ENCODE measurements at places on chromosomes 16 and 17.

DNA sequence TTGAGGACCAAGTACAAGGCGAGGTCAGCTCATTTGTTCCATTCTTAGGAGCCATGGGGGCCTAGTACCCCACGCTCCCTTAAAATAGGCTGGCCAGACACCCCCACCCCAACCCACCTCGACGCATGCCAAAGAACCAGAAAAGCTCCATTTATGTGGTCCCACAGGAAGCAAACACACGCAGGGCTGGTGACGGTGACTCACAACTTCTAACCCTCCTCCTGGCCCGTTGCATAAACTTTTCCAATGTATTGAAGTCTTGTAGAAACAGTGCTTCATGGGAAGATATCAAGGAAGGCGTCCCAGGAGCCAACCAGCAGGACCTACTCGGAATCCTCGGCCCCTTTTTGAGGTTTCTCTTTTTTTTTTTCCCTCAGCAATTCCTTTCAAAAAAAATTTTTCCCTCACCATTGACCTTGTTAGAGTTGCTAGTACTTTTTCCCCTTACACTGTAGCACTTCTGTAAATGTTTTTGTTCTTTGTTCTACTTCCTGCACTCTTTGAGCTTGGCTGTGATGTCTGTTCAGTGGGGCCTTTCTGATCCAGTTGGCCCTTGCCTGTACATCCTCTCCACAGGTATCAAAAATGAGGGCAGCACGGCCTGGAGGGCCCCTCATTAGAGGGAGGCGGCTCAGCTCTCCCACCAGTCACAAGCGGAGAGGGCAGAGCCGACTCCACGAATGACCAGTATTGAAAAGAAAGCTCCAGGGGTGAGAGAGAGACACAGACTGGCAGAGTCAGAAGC is 208.3 kb downstream of the RGS9 start:
- no peak for DNase-seq

GRCh38 chr16:89133457-89134127 is 38.0 kb upstream of the CDH15 start:
- no peak for DNase-seq

GRCh38 chr17:79541056-79541850 is 69.6 kb downstream of the RBFOX3 start:
- no peak for DNase-seq

- DNase-seq: no peak
These were observed 25.0 kb downstream of the TAC4 start for GRCh38 chr17:49822829-49823228.

- no peak for DNase-seq
These were observed 547.2 kb upstream of the CDH8 start for GRCh38 chr16:62583414-62583813.

DNA sequence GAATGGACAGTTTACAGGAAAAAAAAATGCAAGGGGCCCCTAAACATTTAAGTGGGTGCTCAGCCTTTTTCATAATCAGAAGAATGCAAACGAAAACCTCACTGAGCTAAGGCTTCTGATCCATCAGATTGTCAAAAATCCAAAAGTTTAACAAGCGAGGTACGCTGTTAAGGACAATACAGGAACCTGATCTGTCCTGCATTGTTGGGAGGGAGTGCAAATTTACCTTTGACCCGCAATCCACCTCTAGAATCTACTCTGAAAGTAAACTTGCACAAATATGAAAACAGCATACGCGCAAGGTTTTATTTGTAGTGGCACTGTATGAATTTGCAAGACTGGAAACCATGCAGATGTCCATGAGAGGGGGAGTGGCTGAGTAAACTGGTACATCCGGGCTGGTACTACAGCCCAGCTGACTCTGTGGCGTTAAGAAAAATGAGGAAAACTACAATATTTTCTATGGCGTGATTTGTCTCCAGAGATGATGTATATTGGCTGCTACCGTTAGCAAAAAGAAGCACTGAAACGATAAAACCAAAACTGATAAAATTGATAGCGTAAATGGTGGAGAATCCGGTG is 28.8 kb upstream of the ST6GALNAC1 start:
- no peak for DNase-seq

DNA sequence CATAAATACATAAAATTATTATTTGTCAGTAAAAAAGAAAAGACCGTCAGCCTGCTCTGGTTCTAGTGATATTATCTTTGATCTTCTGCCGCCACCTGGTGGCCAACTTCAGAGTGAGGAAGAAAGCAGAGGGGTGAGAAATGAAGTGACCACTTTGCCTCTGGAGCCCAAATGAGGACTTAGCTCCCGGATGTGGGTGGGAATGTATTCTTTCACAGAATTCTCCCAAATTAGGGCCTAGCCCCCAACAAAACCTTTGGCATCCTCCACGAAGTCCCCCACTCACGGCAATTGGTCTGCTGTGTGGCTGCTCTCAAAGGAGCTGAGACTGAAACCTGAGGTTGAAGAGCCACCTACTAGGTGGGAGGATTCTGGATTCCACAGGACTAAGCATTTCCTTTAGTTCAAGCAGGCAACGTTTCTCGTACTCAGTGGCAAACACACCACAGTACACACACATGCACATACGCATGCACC is 4.9 kb upstream of the ZNF267 start:
- DNase-seq: peak; percentile 54

DNA sequence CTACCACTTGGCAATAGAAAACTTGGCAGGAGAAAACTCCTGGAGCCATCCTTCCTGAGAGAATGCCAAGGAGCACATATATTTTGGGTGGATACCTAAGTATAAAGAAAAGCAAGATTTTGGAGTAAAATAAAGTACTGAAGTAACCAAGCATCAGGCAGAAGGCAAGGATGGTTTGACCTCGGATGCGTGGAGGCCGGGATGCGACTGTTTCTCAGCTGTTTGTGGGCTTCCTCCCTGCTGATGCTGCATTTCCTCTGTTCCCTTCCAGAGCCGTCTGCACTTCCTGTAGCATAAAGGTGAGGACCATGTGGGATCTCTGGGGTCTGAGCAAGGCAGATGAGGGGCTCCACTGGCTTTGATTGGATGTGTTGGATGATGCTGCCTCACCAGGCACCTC is 5.5 kb upstream of the TCF25 start:
- peak; percentile 16 for DNase-seq

DNA sequence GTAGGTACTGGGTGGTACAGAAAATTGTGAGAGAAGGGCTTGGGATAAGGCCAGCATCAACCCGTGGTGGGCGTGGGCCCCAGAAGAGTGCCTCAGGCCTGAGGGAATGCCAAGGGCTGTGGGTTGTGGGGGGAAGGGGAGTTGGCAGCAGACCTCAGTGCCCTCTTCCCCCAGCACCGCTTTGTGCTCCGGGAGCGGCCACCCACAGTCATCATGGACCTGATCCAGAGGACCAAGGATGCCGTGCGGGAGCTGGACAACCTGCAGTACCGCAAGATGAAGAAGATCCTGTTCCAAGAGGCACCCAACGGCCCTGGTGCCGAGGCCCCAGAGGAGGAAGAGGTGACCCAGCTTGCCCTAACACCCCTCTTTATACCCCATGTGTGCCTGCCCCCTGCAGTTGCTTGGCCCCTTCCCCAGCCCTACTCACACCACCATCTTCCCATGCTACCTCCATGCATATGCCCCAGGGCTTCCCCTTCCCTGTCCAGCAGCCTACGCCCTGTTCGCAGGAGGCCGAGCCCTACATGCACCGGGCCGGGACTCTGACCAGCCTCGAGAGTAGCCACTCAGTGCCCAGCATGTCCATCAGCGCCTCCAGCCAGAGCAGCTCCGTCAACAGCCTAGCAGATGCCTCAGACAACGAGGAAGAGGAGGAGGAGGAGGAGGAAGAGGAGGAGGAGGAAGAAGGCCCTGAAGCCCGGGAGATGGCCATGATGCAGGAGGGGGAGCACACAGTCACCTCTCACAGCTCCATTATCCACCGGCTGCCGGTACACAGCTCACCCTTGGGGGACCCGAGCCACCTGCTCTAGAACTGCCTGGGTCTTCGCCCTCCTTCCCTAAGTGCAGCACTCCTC is 9.1 kb downstream of the TAOK2 start:
- no peak for DNase-seq

GRCh38 chr16:74601126-74601871 is 5.6 kb downstream of the GLG1 start:
- peak; percentile 90 for DNase-seq

- DNase-seq: peak; percentile 40
These were observed 1.5 kb downstream of the NDRG4 start for GRCh38 chr16:58501242-58502131.

- no peak for DNase-seq
These were observed 829 bp downstream of the DHRS7B start for GRCh38 chr17:21127509-21128077.

- no peak for DNase-seq
These were observed 117.5 kb downstream of the ASIC2 start for GRCh38 chr17:33175562-33175961.

- DNase-seq: no peak
These were observed 21.2 kb downstream of the EZH1 start for GRCh38 chr17:42723636-42724035.

GRCh38 chr17:19740933-19741332 is 7.2 kb downstream of the ALDH3A1 start:
- DNase-seq: no peak

DNA sequence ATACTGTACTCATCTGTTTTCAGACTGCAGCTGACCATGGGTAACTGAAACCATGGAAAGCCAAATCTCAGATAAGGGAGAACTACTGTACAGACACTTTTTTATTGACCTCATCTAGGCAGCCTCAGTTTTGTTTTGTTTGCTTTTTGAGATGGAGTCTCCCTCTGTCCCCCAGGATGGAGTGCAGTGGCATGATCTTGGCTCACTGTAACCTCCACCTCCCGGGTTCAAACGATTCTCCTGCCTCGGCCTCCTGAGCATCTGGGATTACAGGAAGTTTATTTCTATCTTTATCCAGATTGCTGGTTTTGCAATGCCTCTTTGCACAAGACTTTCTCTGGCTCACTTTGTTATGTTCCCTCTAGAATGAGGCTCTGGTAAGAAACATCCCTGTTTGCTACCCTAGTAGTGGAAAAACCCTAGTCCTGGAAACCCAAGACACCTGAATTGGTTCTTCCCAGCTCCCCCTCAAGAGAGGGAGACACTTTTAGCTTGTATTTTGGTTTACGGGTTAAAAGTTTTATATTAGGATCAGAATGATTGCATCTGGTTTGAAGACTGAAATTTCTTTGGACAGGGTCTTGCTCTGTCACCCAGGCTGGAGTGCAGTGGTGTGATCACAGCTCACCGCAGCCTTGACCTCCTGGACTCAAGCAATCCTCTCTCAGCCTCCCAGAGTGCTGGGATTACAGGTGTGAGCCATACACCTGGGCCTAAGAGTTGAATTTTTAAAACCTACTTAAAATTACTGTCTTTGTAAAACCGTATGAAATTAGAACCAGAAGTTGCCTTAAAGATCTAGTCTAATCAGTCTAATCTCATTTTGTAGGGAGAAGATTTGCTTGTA is 38.9 kb downstream of the ZNF207 start:
- DNase-seq: no peak

GRCh38 chr17:81252987-81253329 is 13.8 kb downstream of the NDUFAF8 start:
- no peak for DNase-seq

DNA sequence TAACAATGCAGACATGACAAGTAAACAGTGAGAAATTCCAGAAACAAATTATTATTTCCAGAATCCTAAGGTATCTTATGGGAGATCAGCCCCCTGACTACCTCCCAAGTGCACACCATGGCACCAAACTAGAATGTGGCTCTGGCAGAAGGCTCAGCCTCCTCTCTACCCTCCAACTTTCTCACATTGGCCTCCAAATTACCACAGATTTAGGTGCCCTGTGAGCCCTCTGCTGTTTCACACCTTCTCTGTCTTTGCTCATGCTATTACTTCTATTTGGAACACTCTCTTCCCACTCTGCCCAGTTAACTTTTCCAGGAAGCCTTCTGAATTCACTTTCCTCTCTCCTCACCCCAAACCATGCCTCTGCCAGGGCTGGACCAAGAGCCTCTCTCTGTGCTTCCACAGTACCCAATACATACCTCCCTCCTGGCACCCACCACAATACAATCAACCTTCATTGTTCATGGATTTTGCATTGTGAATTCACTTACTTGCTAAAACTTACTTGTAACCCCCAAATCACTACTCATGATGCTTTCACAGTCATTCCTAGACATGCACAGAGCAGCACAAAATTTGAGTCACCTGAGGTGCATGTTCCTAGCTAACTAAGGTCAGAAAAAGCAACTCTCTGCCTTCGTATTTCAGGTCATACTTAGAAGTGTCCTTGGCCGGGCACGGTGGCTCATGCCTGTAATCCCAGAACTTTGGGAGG is 31.4 kb downstream of the SMG6 start:
- DNase-seq: no peak

DNA sequence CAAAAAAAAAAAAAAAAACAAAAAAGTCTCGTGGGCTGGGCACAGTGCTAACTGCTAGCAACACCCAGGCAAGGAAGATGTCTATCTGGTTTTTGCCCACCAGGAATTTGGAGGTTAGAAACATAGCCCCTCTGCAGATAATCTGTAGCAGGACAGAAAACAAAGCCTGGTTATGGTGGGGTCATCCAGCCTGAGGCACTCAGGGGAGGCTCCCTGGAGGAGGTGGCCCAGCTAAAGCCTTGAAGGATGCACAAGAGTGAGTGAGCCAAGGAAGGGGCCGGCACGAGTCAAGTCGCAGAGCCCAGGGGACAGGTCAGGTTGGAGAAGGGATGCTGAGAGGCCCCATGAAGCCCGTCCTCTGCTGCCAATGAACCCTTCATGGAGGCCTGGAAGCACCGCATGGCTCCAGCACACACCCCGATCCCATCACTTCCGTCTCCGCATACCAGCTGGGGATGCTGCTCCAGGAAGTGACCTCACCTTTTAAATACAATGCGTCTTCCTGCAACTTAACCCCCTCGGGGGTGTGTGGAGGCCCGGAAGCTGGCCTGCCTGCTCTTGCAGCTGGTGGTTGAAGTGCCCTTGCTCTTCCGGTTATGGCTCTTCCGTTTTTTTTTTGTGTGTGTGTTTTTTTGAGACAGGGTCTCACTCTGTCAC is 86.5 kb downstream of the ENGASE start:
- no peak for DNase-seq

GRCh38 chr17:12388226-12388625 is 277.5 kb upstream of the MYOCD start:
- DNase-seq: no peak

DNA sequence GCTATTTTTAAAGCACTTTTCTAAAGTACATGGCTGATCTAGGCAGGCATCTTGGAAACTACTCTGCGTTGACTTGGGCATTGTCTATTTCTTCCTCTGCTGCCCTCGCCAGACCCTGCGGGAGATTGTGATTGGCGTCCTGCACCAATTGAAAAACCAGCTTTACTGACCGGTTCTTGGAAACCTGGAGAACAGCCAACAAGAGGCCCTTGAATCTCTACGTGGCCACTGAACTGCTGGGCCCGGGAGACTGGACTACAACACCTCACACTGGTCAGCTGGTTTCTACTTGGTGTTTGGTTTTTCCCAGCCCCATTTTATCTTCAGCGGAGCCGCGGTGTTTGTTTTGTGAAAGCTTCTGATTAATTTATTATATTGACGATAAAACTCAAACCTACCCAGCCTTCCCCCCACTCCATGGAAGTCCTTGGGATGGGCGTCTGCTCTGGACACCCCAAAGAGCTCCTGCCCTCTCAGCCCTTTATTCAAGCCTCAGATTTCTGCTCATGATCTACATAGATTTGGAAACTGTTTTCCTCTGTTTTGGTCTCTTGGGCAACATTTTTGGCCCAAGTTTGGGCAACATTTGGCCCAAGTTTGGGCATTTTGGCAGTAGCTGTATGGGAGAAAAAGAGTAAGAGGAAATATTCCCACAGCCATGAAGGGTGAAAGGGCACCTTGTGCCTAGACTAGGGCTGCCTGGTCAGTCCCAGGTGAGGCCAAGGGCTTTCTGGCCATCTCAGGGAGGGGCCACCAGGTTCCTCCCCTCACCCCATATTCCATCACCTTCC is 4.7 kb downstream of the MLX start:
- no peak for DNase-seq

GRCh38 chr17:42408061-42408460 is 15.0 kb downstream of the CAVIN1 start:
- no peak for DNase-seq

- DNase-seq: peak; percentile 9
These were observed 266.4 kb downstream of the MAF start for GRCh38 chr16:79334127-79334526.
